ENCODE measurements at places on chromosomes 5 and 9.

DNA sequence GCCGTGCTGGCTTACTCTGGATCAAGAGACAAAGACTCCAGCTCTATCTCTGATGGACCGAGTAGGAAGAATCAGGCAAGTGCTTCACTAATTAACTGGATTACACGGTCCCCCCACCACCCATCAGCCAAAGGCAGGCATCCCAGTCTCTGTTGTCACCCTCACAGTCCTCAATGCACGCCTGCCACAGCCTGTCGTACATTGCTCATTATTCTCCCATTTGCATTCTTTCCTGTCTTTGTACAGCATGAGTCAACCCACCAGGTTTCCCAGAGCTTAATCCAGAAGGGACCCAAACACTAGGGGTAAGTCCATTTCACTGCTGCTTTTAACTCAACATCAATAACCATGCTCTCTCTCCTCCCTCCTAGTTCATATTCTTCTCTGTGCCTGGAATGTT lies 44.4 kb downstream of the PCA3 start:
- DNase-seq, result no peak

- no peak for DNase-seq
These were observed 606.8 kb downstream of the RAB3C start for GRCh38 chr5:59189472-59190244.

- no peak for DNase-seq
These were observed 127.6 kb upstream of the NMUR2 start for GRCh38 chr5:152532714-152533113.

GRCh38 chr5:143023411-143024096 lies 253.4 kb downstream of the ARHGAP26 start:
- no peak for DNase-seq

GRCh38 chr5:36606036-36606427 lies 374 bp upstream of the SLC1A3 start:
- no peak for DNase-seq

GRCh38 chr5:178289438-178289837 lies 56.8 kb upstream of the PHYKPL start:
- DNase-seq, result no peak

DNA sequence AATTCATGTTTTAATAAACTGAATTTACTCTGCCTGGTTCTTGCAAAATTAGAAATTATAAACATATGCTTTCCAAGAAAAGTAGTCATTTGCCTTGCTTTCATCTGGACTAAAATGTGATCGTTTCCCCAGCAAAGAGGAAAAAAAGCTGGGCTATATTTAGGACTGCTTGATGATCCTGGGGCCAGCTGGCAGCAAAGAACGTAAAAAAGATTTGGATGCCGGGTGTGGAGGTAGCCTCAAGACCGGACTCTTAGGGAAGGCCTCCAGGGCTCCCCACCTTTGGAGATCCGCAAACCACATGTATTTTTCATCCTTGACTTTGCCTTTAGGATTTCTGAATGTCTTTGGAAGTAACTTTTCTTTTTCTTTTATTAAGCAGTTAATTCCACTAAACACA lies 156.1 kb upstream of the SEMA6A start:
- DNase-seq, result no peak

GRCh38 chr5:133967698-133968203 lies 674 bp downstream of the C5orf15 start:
- no peak for DNase-seq

- DNase-seq, result no peak
These were observed 14.1 kb upstream of the AK3 start for GRCh38 chr9:4755026-4755609.

DNA sequence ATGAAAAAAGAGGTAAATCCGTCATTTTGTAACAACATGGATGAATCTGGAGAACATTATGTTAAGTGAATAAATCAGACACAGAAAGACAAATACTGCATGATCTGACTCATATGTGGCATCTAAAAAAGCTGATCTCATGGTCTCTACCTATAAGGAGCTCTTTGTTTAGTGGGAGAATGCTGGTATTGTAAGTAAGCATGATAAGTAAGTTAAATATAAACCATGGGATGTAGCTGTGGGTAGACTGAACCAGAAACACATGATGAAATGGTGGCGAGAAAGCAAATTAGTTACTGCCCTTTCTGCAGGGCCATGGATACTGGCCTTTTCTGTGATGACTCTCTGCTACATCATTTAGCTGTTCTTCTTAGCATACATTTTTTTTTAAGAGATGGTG lies 66.4 kb upstream of the RUSC2 start:
- DNase-seq, result no peak

DNA sequence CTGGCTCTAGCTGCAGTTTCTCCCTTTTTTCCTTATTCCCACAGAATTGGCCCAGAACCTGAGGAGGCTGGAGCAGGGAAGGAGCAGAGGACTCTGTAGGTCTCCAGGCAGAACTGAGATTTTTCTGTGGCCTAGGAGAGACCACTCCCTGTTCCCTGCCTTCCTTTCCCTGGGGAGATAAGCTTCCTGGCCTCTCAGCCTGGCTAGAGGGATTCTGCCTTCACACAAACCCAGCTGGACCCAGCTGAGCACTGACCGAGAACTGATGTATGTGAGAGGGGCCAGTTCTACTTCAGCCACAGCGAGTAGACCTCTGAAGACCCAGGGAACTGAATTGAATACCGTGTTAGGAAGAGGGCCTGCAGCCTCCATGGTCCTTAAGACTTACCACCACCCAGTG lies 48.0 kb downstream of the RUSC2 start:
- no peak for DNase-seq

DNA sequence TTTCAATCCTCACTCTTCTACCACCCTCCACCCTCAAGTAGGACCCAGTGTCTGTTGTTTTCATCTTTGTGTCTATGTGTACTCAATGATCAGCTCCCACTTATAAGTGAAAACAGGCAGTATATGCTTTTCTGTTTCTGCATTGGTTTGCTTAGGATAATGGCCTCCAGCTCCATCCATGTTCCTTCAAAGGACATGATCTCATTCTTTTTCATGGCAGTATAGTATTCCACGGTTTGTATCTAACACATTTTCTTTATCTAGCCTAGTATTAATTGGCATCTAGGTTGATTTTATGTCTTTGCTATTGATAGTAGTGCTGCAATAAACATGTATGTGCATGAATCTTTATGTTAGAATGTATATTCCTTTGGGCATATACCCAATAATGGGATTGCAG lies 259.8 kb upstream of the KIF2A start:
- no peak for DNase-seq

GRCh38 chr9:79812507-79813257 lies 240.9 kb downstream of the TLE4 start:
- DNase-seq, result no peak

DNA sequence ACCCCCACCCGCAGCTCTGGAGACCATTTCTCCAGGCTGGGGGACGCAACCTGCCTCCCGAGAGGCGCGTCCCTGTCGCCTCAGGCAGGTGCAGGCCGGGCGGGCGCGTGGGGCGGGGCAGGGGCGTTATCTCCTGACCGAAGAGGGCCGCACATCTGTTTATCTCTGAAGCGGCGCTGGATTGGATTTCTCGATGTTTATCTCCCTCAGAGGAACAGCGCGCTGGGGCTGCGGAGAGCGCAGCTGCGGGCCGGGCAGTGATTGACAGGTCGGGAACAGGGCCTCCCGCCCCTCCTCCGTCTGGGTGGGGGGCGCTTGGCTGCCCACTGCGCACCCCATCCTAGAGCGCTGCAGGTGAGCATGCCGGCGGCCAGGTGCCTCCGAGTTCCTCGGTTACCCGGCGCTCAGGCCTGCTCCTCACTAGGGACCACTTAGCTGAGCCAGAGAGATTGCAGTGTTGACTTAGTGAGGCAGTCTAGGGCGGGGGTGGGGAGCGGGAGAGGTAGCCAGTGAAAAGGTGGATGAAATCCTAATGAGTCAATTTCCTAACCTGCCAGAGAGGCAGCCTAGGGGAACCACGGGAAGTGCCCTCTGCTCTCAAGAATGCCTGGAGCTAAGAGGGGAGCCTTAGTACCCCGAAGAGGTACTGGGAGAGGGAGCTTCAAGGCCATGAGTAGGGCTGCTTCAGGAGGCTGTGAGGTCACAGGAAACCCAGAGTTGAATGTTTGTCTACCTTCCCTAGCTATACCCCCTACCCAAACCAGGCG lies 39.6 kb upstream of the TIFAB start:
- no peak for DNase-seq

DNA sequence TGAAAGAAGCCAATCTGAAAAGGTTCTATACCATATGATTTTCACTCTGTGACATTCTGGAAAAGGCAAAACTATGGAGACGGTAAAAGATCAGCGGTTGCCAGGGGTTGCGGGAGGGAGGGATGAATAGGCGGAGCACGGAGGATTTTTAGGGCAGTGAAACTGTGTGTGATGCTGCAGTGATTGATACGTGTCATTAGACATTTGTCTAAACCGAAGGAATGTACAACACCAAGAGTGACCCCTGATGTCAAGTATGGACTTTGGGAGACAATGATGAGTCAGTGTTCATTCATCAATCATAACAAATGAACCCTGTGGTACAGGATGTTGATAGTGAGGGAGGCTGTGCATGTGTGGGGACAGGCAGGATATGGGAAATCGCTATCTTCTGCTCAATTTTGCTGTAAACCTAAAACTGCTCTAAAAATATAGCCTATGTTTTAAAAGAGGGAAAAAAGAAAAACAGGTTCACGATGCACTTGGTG lies 34.4 kb downstream of the ERGIC1 start:
- no peak for DNase-seq

DNA sequence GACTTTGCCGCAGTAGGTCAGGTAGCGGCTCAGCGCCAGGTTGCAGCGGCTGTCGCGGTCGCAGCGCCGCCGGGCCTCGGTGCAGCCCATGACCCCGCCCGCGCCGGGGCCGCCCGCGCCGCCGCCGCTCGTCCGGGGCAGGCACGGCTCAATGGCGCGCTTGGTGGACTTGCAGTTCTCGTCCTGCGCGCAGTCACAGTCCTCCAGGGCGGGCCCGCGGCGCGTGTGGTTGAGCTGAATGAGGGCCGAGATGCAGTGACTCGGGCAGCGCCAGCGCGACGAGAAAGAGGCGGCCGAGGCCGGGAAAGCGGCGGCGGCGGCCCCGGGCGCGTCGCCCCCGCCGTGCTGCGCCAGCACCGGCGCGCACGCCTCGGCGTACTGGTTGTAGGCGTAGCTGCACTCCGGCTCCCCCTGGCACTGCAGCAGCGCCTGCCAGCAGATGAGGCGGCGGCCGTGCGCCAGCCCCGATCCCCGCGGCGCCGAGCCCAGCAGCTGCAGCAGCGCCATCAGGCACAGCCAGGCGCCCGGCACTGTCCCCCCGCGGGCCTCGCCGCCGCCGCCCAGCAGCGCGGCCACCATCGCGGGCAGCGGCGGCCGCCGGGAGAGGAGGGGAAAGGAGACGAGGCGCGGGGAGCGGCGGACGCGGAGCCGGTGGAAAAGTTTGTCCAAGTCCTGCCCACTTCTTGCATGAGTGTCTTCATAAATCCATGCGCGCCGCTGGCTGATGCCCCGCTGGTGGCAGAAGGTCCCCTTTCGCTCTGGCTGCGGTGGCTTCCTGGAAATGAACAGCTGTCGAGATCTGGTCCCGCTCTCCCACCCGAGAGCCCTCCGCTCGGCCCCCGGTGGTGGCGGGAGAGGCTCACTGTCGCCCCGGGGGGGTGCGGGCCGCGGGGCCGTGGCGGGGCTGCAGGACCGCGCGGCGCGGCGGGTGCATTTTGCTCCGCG lies 833 bp downstream of the GAS1 start:
- peak; percentile 54 for DNase-seq

DNA sequence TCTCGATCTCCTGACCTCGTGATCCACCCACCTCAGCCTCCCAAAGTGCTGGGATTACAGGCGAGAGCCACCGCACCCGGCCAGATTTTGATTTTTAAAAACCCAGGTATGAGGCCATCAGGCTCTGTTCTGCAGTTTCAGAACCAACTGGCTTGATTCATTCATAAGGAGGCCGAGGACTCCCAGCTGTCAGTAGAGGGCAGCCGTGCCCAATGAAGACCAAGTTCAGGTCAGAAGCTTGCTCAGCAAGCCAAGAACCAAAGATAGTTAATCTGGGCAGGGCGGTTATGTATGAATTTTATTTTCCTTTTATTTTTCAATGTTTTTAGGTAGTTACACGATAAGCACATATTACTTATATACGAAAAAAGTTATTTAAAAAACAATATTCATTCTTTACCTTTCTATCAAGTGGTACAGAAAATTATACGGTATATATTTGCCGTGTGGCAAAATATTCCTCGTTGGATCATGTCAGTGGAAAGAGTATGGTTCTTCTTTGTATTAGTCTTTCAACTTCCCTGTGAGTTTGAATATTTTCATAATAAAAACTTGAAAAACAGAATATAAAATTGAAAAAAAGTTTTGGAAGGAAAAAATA lies 18.0 kb downstream of the MGAT1 start:
- peak; percentile 30 for DNase-seq

DNA sequence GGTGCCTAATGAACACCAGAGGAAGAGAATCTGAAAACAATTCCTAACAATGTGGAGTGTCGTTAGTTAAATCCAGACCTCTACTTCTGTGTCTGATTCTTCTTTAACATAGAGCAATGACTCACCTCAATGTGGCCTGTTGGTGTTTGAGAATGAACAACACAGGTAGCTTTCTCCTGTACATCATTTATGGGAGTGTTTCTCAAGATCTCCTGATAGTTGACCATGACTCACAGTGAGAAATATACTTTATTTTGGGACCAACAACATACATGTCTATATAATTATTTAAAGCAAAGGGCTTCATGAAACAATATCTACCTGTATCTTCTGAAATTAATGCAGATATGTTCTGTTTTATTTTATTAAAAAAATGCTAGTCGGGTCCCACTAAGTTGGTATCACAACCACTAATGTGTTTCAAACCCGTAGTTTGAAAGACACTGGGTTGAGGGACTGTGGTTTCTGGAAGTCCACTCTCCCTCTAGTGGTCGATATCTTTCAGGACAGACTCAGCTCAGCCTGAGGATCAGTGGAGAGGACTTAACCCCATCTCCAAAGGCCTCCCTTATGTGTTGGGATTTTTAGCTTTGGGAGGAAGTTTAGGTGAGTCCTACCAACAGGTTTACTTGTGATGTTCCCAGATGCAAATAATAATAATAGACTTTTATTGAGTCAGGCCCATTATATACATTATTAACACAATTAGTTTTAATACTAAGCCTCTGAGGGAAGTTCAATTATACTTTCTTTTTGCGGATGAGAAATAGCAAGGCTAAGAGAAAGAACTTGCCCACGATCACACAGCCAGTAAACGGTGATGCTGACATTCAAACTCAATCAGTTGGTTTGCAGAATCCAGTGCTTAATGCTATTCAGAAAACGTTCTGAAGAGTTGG lies 70.0 kb upstream of the KLF9 start:
- DNase-seq, result no peak
